ENCODE measurements at places on chromosomes 5 and 9.

DNA sequence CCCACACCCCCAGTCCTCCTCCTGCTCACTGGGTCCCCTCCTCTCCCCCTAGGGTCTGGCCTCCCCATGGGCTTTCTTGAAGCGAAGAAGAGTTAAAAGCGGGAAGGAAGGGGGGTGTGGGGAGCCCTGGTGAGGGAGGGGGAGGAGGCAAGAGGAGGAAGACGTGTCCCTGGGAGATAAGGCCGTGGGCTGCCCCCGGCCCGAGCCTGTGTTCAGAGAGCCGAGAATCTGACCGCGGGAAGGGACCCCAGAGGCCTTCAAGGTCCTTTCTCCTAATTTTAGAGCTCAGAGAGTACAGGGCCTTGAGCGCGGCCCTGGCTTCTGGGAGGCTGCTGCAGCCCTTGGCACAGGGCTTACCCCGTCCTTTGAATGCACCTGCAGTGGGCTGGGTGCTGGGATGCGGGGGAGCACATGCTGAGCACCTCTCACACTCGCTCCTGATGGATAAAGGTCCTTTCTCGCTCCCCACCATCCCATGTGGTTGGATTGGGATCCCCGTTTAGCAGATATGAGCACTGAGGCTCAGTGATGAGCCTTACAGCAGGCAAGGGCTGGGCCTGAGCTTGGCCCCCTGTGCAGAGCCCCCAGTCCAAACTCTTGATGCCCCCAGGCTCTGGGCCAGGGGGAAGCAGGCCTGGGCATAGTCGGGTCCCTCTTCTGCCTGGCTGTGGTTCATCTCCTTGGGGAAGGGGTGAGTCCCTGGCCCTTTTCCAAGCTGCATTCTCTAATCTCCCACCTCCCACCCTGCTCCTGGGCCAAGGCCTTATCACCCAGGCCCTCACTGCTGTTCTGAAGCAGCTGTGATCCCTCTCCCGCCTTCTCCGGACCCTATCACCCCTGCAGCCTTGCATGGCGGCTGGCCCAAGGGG is 5.9 kb downstream of the GFI1B start:
- DNase-seq = no peak

- no peak for DNase-seq
Measured at GRCh38 chr9:27634879-27635278, 61.6 kb upstream of the C9orf72 start.

DNA sequence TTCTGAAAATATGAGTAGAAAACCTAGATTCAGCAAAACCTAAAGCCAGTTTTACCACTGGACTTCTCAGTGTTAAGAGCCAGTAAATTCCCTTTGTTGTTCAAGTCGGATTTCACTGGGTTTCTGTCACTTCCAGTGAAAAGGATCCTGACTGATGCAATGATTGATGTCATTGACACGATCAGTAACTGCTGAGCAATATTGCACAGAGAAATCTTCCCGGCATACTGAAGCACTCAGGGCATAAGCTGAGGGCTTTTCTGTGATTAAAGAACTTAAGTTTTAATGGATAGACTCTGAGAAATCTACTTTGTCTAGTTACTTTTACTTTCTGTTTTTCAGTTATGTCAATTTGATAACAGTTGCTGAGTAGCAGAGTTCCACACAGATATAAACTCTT is 61.9 kb downstream of the DENND1A start:
- no peak for DNase-seq

- no peak for DNase-seq
Measured at GRCh38 chr5:77437194-77437593, 54.9 kb downstream of the WDR41 start.

GRCh38 chr9:123268465-123269259 is at the start of gene STRBP:
STRBP (minus strand) TSS chr9:123268586; CDS start chr9:123184134, 84,452 bp downstream.
- DNase-seq = peak; percentile 99

- no peak for DNase-seq
Measured at GRCh38 chr9:29751226-29751625, 2177.9 kb upstream of the C9orf72 start.

DNA sequence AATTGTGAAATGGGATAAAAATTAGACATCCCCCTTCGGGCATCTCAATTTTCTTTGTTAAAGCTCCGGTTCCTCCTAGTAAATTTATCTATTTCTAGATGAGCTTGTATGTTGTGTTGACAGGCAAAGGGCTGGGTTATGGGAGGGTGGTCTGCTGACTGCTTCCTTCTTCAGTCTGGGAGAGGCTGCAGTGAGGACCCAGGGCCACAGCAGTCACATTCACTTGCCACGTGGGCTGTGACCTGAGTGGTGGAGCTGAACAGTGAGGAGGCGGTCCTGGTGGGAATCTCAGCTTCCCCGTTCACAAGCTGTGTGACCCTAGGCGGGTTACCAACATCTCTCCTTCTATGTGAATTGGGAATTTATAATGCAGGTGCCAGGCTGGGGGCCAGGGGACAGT is 57.5 kb upstream of the RXRA start:
- DNase-seq = no peak

- DNase-seq = peak; percentile 39
Measured at GRCh38 chr5:140632366-140633020, 482 bp downstream of the CD14 start.

GRCh38 chr5:103450333-103451061 is 112.1 kb downstream of the NUDT12 start:
- peak; percentile 52 for DNase-seq

- no peak for DNase-seq
Measured at GRCh38 chr9:79615038-79615437, 43.3 kb downstream of the TLE4 start.

- DNase-seq = peak; percentile 95
Measured at GRCh38 chr9:113675475-113675941, 200.6 kb upstream of the ZNF618 start.

GRCh38 chr5:95070453-95070852 is 214.4 kb downstream of the MCTP1 start:
- no peak for DNase-seq

- no peak for DNase-seq
Measured at GRCh38 chr5:32222723-32223470, 48.8 kb upstream of the GOLPH3 start.

DNA sequence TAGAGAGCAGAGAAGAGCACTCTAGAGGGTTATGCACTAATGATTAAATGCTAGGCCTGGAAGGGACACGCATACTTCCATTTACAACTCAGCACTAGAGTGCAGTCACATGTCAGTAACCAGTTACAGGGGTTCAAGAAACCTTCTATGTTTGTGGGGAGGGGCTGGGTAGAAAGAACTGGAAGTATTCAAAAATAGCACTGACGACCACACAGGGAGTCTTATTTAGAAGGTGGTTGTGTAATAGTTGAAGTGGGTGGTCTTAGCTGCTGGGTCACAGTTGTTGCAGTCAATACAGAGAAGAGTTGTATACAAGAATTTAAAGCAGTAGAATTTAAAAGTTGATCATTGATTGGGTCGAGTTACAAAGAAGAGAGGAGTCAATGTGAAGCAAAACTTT is 15.4 kb downstream of the AOPEP start:
- DNase-seq = no peak

DNA sequence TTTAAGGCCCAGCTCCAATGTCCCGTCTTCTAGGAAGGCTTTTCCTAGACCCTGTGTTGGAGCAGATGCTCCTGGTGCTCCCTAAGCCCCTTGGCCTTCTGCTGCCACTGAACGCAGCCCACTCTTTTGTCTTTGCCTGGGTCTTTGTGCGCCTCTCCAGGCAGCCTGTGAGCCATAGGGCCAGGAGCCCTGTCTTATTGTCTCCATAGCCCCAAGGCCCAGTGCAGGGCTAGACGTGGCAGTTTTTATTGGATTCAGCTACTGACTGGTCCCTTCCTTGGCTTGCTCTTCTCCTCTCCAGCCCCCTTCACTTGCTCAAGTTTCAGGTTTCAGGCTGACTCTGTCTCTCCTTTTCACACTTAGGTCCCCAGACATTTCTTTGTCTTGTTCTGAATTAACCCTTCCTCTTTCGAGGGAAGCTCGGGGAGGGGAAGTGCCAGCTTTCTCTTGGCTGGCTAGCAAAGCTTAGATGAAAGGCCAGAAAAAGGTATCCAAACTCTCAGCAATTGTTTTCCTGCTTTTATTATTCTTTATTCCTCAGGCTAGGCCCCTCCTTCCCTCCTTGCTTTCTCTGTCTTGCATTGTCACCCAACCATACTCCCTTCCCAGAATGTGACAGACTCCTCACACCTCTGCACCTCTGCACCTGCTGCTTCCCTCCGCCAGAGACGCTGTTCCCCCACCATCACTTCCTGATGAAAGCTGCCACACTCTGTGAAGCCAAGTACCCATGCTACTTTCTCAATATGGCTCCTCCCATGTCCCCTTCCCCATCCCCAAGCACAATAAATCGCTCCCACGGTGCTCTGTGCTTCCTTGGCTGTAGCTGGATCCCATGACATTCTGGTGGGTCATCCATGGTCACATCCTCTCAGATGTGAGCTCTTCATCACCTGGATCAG is 101.6 kb upstream of the CPEB4 start:
- DNase-seq = no peak

DNA sequence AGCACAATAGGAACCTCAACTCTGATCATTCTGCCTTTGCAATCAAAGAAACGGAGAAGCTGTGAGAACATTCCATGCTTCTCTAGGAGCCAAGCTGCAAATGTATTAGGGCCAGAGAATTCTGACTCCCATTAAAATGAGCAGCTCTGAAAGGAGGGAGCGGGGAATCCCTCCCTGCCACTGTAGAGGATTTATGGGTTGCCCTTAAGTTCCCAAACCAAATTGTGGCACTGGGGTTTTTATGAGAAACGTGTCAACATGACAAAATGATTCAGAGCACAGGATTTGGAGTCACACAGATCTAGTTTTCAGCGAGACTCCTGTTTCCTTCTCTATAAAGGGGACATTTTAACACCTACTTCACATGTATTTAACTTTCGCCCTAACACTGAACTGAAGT is 1.8 kb downstream of the IL6ST start:
- no peak for DNase-seq

DNA sequence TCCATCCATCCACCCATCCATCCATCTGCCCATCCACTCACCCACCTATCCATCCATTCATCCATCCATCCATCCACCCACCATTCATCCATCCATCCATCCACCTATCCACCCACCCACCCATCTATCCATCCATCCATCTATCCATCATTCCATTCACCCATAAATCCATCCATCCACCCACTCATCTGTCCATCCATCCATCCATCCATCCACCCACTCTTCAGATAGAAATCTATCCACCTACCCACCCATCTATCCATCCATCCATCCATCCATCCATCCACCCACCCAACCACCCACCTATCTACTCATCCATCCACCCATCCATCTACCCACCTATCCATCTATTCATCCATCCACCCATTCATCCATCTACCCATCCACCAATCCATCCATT is 35.0 kb upstream of the SLC6A19 start:
- DNase-seq = no peak

- no peak for DNase-seq
Measured at GRCh38 chr9:14985419-14985818, 75.2 kb upstream of the FREM1 start.

- no peak for DNase-seq
Measured at GRCh38 chr5:68544091-68544647, 328.6 kb downstream of the PIK3R1 start.

GRCh38 chr5:14545308-14545707 is 36.3 kb upstream of the OTULINL start:
- DNase-seq = no peak

DNA sequence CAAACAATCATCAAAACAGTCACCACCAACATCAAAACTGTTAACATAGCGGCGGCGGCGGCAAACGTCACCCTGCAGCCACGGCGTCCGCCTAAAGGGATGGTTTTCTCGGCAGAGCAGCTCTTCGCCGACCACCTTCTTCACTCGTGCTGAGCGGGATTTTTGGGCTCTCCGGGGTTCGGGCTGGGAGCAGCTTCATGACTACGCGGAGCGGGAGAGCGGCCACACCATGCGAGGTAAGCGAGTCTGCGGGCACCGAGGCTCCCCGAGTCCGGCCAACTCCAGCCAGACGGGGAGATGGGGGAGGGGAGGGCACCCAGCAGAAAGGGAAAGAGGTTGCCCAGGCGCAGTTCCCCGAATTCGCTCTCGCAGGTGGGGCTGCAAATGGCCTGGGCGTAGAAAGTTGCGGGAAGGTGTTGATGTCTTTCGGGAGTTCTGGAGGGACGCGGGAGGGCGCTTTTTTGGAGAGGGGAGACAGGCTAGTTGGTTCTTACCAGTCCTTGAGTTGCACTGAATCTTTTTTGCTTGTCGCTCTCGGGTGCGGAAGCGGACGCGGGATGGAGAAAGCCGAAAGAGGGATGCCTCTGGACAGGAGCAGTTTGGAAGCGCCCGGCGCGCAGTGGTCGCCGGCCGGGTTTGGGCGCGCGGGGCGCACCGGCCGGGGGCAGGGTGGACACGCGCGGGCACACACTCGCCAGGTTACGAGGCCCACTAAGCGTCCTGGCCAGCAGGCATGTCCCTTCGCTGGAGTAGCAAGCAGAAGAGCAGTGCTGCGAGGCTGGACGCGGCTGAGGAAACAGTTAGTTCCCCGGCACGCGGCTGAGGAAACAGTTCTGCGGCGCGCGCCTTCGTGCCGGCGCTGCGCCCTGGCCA is 849 bp downstream of the RORB start:
- peak; percentile 46 for DNase-seq

DNA sequence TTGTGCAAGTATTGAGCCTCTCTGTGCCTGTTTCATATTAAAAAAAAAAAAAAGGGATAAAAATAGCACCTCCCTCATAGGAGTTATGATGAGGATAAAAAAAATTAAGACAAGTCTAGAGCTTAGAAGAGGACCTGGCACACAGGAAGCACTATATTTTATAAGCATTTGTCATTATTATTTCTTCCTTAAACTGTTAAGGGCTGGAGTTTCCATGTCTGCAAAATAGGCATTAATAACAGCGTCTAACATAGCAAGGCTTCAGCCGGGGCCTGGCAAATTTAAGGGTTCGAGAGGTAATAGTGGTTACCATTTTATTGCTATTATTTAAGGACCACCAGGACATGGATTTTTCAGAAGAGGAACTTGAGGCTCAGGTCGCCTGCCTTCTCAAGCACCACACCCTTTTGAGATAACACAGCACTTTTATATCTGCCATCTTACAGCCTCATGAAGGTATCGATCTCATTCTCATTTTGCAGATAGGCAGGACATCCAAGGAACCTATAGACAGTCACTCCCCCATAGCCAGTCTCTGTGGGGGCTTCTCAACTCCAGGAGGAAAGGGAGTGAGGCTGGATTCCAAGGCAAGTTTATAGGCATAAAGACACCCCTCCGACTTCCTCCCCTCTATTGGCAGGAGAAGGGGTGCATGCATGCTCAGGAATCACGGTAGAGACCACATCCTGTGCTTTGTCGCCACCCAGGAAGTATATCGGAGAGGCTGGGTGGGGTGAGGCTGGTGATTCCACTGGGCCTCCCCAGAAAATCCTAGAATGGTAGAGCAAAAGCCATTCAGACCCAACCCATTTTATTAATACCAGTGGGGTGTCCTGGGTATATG is 2.4 kb downstream of the ANXA6 start:
- DNase-seq = no peak

- no peak for DNase-seq
Measured at GRCh38 chr9:114027159-114027862, 50.8 kb downstream of the AMBP start.

- DNase-seq = no peak
Measured at GRCh38 chr5:50564558-50564957, 101.9 kb upstream of the PARP8 start.

DNA sequence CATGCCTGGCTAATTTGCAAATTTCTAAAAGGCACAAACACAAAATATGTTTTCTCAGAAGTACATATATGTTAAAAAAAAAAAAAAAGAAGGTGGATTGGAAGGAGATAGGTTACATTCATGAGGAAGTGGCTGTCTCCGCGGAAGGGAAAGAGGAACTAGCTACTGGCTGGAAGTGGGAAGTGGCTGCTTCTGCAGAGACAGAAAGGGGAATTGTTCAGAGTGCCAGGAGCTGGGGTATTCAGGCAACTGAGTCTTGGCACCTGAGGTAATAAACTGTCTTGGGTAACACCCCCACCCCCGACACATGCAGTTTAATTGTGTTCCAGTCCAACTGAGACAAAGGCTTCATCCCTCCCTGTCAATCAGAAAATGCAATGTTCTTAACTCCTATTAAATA is 45.6 kb downstream of the S1PR3 start:
- no peak for DNase-seq
